ENCODE measurements at places on chromosomes 16 and 17.
A peak's percentile ranks its signal among the peaks of the same experiment; 100 is the strongest.

DNA sequence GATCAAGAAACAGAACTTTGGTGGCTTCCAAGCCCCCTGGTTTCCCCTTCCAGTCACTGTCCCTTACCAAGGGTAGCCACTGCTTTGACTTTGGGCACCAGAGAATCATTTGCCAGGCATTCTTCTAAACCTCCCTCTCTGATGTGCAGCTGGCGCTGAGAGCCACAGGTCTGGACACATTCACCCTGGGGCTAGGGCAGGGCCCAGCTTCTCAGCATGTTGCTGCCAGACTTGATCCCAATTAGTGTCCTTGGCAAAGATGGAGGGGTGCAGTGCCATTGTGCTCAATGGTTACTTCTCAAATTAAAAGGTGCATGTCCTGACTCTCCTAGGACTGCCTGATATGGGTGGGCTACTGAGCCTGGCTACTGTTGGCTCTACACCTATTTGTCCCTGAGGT is 7.6 kb upstream of the SLC47A2 start:
- DNase-seq: no peak

DNA sequence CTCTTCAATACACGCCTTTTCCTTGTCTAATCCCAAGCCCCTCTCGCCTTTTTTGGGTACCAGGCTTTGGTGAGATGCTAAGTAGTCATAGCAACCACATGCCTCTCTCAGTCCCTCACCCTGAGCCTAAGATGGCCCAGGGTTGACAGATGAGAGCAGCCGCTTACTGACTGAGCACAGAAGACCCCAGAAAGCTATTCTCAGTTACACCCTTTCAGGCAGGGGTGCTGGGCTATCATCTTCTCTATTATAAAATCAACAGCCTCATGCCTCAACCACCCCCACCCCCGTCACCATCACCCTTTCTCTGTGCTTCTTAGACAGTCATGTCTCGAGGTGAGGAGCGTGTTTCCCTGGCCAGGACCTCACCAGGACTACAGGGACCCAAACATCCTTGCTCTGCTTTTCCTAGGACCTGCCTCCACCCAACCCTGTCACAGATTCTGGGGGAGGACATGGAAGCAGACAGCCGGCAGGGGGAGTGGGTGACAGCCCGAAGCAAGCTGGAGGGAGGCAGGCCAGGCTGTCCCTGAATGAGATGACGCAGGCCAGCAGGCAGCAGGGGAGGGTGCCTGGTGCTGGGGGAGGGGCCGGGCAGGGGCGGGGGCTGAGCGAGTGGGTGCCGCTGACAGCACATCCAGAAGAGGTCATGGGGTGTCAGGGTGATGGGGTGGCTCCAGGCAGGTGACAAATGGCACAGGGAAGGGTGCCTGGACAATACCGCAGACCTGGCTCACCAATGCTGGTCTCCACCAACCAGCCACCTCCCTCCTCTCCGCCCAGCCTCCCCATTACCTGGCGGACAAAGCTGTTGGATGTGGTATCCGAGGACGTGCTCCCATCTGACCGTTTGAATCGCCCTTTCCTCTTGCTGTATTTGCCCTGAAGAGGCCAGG is 3.1 kb downstream of the CACNB1 start:
- DNase-seq: no peak

GRCh38 chr17:73976676-73977521 is 226.6 kb upstream of the RPL38 start:
- no peak for DNase-seq

GRCh38 chr16:74078511-74079231 is 217.9 kb upstream of the PSMD7 start:
- DNase-seq: no peak

DNA sequence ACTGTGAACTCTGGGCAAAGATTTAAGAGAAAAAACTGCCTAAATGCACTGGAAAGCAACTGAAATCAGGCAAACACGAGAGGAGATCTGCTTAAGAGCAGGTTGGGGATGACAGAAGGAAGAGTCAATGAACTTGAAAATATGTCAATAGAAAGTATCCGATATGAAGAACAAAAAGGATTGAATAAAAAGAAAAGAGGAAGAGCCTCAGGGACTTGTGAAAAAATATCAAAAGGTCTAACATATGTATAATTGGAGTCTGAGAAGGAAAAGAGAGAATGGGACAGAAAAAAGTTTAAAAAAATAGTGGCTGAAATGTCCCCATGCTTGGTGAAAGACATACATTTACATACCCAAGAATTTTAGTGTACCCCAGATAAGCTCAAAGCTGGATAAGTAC is 195.5 kb downstream of the COPRS start:
- no peak for DNase-seq

GRCh38 chr16:7083096-7083495 is 249.5 kb upstream of the RBFOX1 start:
- DNase-seq: no peak

DNA sequence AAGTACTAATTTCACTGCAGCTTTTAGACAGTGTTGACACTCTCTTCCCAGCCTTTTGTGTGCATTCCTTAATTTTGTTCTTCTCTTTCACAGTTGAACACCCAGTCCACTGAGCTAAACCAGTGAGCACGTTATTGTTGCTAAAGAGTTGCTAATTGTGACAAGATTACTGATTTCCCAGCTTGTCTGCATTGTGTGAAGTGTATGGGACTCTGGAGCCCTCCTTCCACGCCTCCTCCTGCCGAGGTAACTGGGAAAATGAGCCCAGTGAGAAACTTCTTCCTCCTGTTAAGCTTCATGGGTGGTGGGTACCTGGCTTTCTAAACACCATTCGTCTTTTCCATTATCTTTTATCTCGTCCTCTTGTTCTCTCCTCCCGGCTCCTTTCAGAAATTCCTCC is 29.8 kb upstream of the DNAH17 start:
- DNase-seq: no peak

DNA sequence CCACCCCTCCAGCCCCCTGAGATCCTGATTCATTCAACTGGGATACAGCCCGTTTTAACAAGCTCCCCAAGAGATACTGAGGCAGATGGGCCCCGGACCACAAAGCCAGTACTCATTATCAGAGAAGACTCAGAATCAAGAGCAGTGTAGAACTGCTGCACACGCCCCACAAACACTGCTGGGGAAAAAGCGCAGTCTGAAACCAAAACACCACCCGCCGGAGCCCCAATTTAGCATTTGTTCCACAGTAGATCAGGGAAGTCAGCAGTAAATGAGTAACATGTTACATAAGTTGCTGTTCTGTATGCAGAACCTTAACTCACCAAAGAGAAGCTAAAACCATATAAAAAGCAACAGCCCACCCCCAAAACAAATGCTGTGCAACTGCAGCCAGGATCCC is 123.6 kb downstream of the CDYL2 start:
- no peak for DNase-seq

DNA sequence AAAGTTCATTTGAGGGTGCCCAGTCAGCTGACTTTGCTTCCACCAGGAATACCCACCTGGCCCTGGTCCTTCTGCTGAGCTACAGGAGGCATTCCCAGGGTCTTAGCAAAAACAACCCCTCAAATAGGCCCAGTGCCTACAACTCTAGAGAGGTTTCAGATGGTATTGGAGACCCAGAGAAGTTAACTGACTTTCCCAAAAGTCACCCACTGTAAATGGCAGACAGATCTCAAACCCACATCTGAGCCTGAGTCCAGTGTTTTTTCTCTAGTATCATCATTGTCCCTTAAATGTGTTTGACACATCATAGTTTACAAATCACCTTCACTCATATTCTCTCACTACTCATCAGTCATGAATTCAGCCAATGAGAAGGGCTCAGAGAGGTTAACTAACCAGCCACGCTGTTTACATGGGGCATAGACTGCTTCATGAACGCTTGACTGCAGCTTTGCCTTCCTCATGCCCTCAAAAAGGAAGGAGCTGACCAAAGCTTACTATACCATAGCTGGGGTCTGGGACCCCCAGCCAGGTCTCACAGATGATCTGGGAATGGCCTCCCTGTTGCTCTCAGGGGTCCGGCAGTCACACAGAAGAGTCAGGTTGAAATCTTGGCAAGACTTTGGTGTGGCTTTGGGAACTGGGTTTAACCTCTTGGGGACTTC is 3.7 kb downstream of the PHOSPHO1 start:
- no peak for DNase-seq

- no peak for DNase-seq
These were observed at the start of gene ATP2C2 for GRCh38 chr16:84368308-84368996. Gene ATP2C2, plus strand, starts transcription at chr16:84368538. Its CDS starts 78 bp downstream, at chr16:84368616.

DNA sequence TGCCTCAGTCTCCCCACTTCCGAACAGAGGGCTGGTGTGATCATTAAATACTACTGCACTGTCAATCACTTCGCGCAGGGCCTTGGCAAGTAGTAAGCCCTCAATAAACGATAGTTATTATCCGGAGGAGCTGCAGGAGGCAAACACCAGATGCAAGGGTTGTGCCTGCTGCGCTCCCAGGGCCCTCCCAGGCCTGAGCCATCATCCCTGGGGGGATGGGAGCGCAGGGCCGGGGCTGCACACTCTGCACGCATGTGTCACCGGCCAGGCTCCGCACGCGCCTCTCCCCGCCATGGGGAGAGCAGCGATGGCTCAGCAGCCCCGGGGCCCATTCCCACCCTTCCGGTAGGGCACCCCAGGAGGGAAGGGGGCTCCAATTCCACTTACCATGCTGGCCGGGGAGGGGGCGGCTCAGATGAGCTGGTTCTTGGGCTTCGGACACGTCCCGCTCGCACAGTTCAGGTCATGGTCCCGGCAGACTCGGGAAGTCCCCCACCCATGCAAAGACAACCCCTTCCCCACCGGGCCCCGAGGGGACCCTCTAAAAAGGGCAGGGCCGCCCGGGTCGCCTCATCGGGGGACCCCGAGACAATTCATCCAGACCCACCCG is 681 bp downstream of the XPO6 start:
- DNase-seq: peak; percentile 60

DNA sequence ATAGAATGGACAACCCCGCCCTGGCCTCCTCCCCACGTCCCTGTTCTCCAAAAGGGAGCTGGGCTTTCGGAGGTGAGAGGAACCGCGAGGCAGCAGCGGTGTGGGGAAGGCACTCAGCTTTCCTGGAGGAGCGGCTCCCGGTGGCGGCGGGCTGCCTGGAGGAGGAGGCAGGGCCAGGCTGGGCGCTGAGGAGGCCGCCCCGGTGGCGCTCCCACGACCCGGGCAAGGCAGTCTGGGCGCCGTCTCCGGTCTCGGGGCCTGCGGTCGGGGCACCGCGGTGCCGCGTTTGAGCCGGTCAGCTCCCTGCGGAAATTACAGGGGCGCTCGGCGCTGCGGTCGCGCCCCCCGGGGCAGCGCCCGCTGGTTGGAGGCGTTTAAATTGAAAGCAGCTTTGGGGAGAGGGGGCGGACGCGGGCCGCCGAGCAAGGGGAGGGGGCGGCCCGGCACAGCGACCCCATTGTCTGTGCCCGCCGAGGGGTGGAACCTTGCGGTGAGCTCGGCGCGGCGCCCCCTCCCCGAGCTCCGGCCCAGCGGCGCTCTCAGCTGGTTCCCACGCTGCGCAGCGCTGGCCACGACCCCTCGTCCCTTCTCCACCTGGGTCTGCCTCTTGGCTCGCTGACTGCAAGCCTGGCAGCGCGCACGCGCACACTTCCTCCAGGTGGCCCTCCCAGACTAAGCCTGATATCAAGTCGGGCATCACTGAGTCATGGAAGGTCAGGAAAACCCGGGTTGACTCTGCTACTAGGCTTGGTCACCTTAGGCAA is 58.7 kb upstream of the DLX4 start:
- DNase-seq: no peak

DNA sequence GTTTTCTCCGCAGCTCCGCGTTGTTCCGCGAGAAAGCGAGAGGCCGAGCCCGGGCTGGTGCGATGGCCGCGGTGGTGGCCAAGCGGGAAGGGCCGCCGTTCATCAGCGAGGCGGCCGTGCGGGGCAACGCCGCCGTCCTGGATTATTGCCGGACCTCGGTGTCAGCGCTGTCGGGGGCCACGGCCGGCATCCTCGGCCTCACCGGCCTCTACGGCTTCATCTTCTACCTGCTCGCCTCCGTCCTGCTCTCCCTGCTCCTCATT is 404 bp downstream of the EMC6 start:
- DNase-seq: no peak

GRCh38 chr16:85616607-85617321 is 3.6 kb downstream of the GSE1 start:
- no peak for DNase-seq

GRCh38 chr16:4660454-4661007 is 32.8 kb upstream of the NUDT16L1 start:
- DNase-seq: peak; percentile 25

- DNase-seq: no peak
These were observed 45.9 kb downstream of the C16orf95 start for GRCh38 chr16:87271256-87271655.

- DNase-seq: no peak
These were observed 378.7 kb upstream of the ZFHX3 start for GRCh38 chr16:73426433-73427160.

DNA sequence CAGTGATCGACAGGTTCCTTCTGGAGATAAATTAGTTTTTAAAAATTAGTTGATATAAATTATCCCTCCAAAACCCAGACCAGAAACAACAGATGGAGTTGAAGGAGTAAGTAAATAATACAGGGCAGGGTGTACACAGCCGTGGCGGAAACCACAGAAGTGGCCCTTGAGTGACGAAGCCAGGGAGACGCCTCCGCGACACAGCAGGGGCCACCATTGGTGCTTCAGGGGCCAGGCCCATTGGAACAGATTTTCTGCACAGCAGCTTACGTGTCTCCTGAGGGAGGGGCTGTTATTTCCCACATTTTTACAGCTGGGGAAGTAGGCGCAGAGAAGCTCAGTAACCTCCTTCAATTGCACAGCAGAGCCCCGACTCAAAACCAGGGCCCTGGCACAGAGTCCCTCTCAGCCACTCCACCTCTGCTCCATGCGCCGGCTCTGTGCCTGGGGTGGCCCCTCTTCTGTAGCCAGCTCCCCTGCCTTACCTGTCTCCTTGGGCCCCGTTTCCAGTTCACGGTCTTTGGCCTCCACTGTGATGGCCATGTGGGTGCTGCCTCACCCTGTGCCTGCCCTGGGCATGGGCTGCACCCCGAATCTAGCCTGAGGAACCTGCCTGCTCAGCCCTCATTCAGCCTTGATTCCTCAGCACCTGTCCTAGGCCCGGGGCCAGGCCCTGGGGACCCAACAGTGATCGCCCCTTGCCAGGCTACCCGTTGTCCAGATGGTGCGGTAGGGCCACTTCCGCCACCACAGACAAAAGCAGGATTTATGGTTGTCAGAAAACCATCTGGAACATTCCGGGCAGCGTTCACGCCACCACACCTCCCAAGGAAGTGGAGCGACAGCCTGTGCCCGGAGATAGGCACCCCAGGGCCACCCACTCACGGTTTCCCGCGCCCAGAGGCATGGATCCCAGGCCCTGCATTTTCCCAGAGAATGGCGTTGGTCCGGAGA is 128.5 kb upstream of the GSE1 start:
- DNase-seq: peak; percentile 60

DNA sequence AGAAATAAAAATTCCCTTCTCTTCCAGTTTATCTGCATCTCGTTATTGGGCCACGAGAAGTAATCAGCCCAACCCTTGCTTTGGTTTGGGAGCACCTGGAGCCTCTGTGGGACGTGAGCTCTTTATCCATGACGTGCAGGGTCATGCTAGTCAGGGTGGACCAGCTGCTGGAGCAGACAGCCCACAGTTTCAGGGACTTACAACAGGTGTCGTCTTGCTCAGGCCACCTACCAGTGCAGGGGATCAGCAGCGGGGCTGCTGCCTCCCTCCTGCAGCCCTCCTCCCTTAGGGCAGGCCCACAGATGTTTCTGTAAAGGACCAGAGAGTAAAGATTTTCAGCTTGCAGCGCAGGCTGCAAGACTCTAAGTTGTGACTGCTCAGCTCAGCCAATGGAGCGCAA is 16.9 kb downstream of the ADAD2 start:
- peak; percentile 11 for DNase-seq

GRCh38 chr17:32831627-32832243 is 45.2 kb downstream of the MYO1D start:
- DNase-seq: no peak

- DNase-seq: no peak
These were observed 129.1 kb upstream of the CA10 start for GRCh38 chr17:52287611-52288010.

Data from DMS 273 treated with DMSO at 0.1 percent for 48 hours (cell line).